ENCODE measurements at places on chromosomes 7 and 10.

GRCh38 chr10:48279081-48279751, 4.7 kb upstream of the FRMPD2 start:
- no peak for DNase-seq

DNA sequence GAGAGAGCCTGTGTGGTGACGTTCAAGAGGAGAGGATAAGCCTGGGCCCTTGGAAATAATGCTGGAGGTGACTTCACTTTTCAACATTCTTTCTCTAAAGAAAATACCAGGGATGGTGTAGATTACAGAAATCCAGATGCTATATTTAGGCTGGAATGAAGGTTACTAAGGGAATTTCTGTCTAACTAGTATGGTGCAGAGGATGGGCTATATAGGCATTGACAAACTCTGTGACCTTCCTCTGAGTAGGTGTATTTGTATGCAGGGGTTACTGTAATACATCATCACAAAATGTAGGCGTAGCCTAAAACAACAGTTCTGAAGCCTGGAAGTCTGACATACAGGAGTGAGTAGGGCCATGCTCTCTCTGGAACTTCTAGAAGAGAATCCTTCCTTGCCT, 155.3 kb upstream of the INHBA start:
- DNase-seq, result no peak

- no peak for DNase-seq
Measured at GRCh38 chr10:3640816-3641215, 144.2 kb downstream of the KLF6 start.

DNA sequence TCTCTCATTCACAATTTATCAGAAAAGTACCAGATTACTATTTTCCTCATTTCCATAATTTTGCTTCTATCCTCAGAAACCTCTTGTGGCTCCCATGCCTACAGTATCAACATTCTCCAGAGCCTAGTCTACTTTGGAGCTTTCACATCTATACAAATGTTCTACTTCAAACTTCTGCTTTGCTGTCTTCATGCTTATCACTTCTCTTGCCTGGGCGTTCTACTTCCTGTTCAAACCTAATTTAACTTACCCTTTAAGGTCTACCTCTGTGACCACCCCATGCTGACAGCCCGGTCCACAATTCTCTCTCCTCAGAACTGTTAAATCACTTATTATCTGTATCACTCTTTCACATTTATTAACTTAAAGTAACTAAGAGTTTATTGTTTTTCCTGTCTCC, 6.1 kb upstream of the PTPN12 start:
- DNase-seq, result no peak

DNA sequence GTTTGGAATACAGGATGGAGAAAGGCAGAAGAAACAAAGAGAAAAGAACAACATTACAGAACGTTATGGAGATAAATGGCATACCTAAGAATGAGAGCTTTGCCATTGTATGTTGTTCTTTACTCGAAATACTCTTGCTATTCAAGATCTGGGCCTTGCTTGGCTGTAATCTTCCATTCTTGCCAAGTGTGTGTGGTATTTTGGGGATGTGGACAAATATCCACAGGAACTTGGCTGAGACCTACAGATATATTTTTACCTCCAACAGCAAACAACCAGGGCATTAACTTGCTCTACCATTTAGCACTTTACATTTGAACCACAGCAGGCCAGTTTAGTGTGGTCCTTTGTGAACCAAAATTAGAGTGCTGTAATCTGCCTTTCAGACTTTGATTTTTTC, 76.3 kb downstream of the DKK1 start:
- no peak for DNase-seq

- no peak for DNase-seq
Measured at GRCh38 chr7:80347173-80347572, 164.7 kb downstream of the GNAT3 start.

GRCh38 chr7:12731214-12731656, 43.8 kb downstream of the ARL4A start:
- DNase-seq, result no peak

GRCh38 chr7:151243408-151244195, 4.9 kb downstream of the SMARCD3 start:
- DNase-seq, result peak; percentile 36

GRCh38 chr10:65566906-65567305, 1358.9 kb upstream of the LRRTM3 start:
- DNase-seq, result no peak

GRCh38 chr10:20446561-20447193, 450.4 kb downstream of the NEBL start:
- peak; percentile 53 for DNase-seq

- DNase-seq, result no peak
Measured at GRCh38 chr10:72024596-72024995, 60.4 kb downstream of the CHST3 start.

DNA sequence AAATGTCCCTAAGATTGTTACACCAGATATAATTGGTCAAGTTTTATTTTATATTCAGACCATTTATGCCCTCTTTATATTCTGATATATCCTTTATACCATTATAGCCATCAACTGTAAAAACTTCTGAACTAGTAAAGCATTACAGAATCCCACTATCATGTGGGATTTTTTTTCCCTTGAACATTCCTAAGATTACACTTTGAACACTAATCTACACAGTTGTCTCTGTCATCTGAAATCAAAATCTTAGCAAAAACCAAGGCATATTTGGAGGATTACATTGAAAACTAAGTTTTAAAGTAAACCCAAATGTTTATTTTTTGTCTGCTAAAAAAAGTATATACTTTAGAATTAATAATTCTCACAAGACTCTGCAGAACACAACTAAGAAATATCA, 116.2 kb upstream of the GPR22 start:
- DNase-seq, result no peak

DNA sequence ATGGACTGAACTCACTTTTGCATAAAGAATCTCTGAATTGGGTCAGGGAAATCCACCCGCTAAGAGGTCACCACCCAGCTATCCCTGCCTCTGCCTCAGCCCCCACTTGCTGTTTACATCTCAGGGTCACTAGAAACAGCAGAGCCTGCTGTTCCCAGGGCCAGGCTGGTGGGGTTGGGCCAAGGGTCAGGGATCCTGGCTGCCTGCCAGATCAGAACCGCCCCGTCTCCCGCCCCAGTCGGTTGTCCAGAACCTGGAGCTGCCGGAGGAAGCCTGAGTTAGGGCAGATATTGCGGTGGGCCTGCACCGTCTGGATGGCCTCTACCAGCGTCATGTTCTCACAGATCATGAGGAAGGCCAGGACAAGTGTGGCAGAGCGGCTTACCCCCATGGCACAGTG, 17.0 kb upstream of the SAMD8 start:
- DNase-seq, result no peak

DNA sequence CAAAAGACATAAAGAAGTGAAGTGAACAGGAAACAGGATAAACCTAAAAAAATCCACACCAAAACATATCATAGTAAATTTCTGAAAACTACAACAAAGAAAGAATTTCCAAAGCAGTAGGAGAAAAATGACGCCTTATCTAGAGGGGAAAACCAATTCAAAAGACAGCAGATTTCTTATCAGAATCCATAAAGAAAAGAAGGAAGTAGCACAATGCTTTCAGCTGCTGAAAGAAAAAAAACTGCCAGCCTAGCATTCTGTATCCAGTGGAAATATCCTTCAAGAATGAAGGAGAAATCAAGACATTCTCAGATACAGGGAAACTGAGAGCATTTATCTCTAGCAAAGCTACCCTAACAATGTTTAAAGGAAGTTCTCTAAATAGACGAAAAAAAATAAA, 37.8 kb downstream of the PDLIM1 start:
- DNase-seq, result no peak

DNA sequence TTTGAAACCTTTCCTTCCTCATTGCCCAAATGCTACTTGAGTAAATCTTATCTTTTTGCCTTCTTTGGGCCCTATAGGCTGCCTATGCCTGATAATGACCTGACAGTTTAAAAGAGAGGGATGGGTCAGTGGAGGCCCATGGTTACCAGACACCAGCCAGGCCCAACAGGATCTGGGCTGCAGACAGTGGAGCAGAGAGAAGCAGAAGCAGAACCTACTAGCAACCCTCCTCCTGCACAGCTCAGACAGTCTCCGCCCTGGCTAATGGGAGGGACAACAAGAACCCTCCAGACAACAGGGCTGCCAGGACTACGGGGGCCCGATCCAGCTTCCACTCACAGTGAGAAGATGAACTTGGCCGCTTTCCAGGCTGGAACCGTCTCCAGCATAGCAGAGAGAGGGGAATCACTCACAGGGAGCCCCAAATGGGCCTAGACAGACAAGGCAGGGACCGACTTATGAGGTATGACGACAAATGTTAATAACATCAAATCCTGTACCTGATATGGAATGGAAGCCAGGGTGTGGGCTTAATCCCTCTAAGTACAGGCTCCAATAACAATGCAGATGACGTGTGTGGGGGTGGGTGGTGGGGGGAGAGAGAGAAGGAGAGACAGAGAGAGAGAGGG, 31.7 kb upstream of the DGKI start:
- no peak for DNase-seq

DNA sequence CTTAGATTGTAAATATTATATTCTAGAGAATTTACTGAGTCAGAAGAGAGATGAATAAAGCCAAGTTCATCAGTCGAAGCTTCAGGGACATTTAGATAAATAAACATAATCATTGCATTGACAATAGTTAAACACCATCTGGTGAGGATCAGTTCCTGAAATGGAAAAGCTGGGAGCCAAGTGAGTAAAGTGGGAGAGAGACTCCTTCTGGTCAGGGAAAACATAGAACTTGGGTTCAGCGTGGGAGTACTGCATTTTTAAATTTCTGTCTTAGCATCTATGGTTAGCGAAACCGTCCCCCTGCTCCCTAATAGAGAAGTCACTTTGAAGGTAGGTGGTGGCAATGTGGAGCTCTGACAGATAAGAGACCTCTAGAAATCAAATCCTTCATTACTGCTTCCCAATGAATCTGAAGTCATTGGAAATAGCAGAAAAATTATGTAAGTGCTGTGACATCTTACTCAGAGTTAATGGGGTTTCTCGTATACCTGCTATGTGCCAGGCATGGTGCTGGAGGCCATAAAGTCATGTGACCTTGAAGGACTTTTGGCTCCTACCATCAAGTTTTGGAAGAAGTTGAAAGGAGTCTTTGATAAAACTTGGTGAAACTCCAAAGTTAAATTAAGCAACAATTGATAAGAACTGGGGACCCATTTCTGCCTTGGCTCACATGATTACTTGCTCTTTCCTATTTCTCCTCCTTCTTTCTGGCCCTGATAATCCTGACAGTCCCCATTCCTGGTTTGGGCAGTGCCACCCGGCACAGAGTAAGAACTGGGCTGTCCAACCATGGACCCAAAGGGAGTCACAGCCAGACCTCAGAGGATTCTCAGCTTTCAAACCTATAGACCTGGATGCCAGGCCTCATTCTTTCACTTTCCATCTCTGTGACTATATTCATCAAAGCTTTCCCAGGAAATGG, 211.2 kb downstream of the C7orf25 start:
- no peak for DNase-seq
